ENCODE measurements at places on chromosomes 7 and 10.
A peak's percentile ranks its signal among the peaks of the same experiment; 100 is the strongest.

GRCh38 chr7:118844748-118845147 is 620.2 kb downstream of the ANKRD7 start:
- no peak for DNase-seq

DNA sequence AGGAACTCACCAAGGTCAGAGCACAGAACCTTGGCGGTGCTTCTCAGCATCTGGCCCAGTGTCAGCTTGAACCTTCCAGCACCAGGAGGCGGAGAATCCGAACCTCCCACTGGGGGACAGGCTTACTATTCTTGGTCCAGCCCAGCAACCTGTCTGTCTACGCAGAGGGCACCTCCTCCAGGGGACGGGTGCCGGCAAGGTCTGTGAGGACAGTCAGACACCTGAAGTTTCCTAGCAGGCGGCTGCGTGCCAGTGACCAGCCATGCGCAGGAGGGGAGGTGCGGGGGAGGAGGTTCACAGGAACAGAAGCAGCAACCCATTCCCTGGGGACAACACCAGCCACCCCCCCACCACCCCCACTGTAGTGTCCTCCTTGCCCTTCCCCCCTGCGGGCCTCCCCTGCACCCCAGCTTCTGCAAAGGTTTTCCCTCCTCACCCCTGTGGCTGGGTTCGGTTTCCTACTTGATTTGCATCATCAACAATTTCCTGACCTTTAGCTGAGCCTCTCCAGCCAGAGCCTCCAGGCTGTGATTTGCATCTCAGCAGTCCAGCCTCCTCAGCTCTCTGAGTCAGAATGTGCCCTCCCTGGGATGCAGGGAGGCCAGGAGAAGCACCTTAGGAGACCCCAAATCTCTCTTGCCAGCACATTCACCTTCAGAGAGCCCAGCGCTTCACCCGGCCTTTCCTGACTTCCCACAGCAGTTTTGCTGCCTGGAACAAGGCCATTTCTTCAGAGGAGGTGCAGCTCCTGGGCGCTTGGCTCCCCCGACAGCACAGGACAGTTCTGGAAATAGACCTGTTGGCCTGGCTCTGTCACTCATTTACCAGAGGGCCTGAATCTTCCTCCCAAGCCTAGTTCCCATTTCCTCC is 107.5 kb upstream of the NPS start:
- no peak for DNase-seq

GRCh38 chr10:52232561-52233350 is 81.3 kb upstream of the DKK1 start:
- no peak for DNase-seq

GRCh38 chr10:77251297-77252013 is 386.2 kb downstream of the KCNMA1 start:
- peak; percentile 44 for DNase-seq

DNA sequence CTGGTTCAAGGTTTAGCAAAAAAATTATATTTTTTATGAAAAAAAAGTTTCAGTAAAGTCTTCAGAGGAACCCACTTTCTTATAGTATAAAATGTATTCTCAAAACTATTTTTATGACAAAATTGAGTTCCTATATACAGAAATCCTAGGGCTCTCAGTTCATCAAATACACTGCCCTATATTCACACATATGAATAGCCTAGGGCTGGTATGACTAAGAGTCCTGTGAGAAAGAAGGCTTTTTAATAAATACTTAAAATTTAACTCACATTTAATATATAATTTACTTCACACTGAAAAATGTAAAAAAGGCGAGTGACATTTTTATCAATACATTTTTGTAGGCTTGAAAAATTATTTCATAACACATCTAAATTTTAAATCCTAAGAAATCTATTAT is 16.6 kb downstream of the CHCHD3 start:
- DNase-seq = no peak

- DNase-seq = peak; percentile 14
Measured at GRCh38 chr7:102029616-102030015, 212.2 kb downstream of the CUX1 start.

GRCh38 chr7:14748461-14748860 is 154.1 kb downstream of the DGKB start:
- no peak for DNase-seq

DNA sequence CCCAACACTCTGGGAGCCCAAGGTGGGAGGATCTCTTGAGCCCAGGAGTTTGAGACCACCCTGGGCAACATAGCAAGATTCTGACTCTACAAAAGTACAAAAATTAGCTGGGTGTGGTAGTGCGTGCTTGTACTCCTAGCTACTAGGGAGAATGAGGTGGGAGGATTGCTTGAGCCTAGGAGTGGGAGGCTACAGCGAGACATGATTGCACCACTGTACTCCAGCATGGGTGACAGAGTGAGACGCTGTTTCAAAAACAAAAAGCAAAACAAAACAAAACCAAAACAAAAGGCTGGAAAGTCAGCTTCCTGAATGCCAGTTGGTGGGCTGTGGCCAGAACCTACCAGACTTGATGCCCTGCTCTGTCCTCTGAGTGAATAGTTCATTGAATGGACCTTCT is 242.8 kb downstream of the PHTF2 start:
- no peak for DNase-seq

- no peak for DNase-seq
Measured at GRCh38 chr7:28102797-28103196, 77.8 kb downstream of the JAZF1 start.
